ENCODE measurements at places on chromosomes 7 and 10.
A peak's percentile ranks its signal among the peaks of the same experiment; 100 is the strongest.

- no peak for DNase-seq
Observed at GRCh38 chr10:36494371-36494770, 631.0 kb upstream of the ANKRD30A start.

DNA sequence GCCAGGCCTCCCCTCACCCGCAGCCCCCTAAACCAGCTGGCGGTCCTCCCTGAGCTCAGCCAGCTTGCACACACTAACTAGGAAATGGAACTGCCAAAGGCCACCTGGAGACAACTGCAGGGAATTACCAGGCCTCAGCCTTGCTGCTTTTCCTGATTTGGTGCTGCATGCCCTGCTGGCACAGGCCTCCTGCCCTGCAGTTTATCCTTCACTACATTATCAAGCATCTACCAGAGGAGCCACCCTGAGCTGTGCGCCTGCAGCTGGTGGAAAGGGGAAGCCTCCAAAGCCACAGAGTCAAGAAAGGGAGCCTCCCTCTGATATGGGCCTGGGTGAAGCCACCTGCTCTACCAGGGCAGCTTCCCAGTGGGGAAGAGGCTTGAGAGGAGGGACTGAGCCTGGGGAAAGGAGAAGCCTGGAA is 139.8 kb downstream of the GRID1 start:
- no peak for DNase-seq

DNA sequence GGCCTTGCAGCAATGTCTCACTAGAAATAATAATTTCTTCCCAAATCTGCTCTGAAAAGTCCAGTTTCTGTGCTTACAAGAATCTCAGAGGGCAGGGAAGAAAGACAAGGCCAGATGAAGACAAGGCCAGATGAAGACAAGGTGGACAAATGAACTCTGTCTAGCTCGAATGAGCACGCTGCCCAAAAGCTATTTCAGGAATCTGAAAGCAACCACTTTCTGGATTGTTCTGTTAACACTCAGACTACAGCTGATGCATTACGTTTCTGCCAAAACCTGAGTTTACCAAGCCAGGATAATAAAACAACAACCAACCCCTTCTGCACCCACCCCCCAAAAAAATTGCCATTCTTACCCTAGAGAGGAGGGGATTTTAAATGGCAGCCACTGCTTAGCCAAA is 1073.6 kb downstream of the SORCS3 start:
- no peak for DNase-seq

DNA sequence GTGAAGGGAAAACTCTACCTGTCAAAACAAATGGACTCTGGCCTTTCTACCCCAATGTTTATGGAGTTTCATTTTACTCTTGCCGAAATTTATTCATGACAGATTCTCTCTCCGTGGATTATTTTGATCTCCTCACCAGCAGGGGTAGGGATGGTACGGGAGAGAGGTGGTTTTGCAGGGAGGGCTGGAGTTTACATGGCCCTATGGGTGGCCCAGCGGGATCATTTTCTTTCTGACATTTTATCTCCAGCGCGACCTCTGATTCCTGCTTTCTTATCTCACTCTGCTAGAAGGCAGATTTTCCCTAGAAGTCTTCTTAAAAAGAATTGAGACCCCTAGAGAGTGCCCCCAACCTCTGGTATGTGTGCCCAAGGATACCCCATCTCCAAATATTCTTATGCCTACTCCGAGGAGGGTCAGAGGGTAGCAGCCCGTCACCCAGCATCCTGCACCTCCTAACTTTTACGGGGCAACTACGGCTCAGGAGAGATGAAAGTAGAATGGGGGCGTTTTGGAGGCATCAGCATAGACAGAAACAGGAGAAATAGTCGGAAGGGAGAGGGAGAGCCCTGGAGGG is 10.1 kb upstream of the GATA3 start:
- no peak for DNase-seq

DNA sequence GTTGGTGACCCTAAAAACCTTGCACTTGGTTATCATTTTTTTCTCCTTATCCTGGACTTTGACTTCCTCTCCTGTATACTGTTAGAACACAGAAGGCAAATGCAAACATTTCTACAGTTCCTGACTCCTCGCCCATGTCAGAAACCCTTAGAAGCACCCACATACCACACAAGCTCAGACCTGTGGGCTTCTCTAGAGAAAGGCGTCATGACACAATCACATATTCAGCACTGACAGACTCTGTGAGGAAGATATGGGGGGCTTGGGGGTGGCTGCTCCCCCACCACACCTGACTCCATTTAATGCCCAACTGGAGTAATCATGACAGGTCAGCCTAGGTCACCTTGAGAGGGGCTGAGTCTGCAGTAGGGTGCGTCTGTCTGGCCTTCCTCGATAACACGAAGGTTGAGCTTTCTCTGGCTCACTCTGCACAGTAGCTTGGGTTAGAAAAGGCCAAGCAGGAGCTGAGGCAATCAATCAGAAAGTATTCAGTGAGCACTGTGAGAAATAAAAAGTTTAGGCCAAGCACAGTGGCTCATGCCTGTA is 50.9 kb downstream of the CCDC3 start:
- no peak for DNase-seq

- DNase-seq, result no peak
Observed at GRCh38 chr7:105643384-105643783, 62.1 kb upstream of the EFCAB10 start.

DNA sequence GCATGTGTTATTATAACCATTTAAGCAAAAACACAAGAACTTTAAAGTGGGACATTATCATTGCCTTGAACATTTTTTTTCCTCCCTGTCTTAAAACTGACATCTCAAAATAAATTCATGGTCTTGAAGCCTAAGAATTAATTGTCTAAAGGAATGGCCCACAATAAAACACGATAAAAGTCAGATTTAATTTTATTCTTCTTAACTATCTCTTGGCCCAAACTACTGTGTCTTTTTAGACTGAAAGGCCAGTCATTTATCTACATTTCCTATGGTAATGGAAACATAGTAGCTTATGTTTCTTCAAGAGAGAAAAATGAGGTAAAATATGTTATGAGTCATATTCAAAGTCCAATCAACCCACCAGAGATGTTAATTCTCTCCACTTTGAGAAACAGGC is 24.4 kb upstream of the ETV1 start:
- DNase-seq, result no peak

- DNase-seq, result peak; percentile 21
Observed at GRCh38 chr10:67666416-67667034, 29.5 kb downstream of the CTNNA3 start.

DNA sequence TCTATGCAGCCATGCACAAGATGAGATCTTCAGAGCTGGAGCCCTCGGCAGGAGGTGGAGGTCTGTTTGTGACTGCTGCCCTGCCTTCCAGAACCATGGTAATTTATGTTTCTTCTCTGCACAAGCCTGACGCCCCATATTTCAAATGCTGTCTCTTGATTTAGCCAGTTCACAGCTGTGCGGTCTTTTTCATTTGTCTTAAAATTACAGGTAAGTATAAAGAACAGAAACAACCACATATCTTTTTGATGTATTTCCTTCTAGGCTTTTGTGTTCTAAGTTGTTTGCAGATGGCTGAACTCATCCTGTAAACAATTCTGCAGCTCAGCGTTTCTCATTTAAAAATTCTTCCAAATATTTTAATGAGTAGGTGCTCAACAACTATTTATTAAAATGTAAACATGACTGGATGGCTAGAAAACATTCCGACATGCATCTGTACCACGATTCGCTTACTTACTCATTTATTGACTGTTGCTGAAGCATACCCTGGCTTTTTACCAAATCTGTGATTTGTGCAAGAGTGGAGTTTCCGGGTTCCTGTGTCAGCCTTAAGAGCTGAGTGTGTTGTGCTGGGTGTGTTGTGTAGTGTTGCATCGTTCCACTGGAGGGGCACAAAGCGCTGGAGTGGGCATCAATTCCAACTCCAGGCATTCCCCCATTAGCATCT is 58.9 kb downstream of the PIP4K2A start:
- no peak for DNase-seq

DNA sequence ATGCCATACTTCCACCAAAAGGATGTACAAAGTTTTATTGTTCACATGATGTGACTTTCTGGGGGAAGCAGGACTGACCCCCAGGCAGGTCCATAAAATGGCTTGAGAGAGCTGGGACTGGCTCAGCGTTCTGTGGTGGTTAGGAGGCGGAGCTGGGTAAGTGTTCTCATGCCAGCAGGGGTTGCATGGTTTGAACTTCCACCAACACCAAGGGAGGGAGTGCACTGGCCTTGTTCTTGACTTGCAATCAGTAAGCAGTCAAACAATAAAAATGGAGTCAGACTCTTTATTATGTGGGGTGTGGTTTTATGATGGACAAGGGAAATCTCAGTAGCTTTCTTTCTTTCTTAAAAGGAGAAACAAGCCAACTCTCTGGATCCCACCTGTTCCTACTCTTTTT is 95.4 kb upstream of the PRR15 start:
- no peak for DNase-seq

DNA sequence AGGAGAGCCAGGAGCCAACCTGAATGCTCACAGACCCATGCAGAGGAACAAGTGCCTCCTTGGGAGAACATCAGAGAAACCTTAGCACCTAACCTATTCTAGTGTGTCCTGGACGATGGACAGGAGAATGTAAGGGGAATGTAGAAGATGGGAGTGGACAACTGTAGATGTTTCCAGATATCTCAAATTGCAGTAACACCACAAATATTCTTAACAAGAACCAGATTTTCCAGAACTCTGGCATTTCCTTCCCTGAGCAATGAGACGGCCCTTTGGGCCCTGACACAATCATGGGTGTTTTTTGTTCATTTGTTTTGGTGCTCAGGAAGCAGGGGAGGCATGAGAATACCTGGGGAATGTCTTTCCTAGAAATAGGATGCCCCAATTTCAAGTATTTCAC is 196.1 kb upstream of the PRSS1 start:
- no peak for DNase-seq

DNA sequence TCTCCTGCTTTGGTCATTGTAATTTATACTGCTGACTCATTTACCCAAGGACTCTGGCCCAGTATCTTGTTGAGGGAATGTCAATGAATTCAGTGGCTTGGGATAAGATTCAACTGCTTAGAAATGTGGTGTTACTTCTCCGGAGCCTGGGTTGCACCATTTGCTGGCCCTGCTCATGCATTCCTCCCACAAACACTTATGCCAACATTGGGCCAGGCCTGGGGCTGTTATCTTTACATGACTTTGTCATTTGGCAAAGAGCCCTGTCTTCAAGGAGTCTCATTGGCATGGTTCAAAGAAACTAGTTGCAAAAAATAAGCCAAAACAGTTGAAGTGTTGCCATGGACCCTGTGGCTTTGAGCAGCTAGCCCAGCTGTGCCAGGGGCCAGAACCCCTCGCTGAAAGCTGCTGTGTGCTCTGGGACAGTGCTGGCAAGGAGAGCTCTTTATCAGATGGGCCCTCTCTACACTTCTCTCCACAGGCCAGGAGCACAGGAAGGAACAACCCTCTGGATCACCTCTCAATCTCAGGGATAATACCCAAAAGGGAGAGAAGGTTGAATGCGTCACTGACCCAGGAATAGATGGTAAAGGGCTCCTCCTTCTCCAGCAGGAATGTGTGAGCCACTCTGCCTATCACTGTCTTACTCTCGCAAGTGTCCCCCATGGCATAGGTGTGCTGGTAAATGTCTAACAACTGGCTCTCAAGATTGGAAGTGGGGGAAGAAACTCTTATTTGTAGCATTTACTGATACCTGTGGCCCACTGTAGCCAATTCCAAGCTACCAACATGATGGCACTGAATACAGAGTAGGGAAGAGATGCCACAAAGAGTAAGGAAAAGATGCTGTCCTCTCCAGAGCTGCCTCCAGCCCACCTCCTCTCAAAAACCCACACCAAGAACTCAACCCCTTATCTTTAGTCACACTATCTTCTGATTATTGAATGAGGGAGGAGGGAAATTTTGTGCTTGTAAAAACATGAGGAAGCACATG is 23.5 kb upstream of the PDE1C start:
- no peak for DNase-seq

DNA sequence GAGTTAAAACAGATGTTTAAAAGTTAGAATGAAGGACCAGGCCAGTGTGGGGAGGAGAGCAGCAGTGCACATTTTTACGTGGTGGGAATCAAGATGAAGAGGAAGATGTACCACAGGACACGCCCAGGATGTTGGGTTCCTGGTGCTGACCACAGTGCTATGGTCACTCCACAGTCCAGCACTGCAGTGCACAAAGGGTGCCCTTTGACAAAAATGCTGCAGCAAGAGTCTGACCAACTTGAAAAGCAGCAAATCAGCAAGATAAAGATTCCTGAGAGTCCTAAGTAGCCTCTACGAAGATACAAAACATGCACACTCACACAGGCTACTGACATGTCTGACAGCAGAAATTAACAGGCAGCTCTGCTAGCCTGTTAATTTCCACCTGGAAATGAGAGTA is 107.1 kb downstream of the PIP4K2A start:
- DNase-seq, result no peak

DNA sequence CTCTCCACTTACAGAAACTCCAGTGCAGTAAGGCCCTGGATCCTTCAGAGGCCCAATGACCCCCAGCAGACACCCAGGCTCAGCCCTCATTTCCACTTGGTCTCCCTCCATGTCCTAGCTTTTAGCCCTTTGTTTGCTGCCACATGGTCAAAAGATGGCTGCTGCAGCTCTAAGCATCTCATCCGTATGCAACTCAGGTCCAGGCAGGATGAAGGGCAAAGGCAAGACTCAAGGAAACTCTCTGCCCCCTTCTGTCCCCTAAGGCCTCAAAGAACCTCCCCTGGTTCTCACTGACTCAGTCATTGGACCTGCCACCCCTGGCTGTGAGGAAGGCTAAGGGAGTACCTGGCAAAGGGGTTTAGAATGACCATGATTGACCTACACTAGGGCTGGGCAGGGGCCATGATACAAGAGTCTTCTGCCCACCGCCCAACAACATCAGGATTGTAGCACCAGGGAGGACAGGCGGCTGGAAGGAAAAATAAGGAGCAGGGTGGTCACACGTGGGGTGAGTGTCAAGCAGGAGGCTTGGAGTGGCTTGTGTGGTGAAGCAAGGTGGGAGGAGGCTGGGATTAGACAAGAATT is 303.8 kb upstream of the ZMIZ1 start:
- no peak for DNase-seq

- no peak for DNase-seq
Observed at GRCh38 chr7:102291056-102291915, 4.6 kb downstream of the SH2B2 start.

GRCh38 chr10:129810-130209 is 5.4 kb upstream of the ZMYND11 start:
- DNase-seq, result no peak

DNA sequence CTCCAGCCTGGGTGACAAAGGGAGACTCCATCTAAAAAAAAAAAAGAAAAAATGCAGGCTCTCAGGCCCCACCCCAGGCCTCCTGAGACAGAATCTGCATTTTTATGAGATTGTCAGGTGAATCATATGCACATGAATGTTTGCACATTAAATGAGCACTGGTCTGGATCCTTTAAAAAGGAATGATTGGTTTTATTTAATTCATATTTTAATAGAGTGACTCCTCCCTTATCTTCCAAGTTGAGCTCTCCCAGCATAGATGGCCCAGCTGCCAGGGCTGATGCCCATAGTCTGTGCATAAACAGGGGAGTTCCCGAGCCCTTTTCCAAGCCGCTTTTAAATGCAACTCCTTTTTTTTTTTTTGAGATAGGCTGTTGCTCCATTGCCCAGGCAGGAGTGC is 28.5 kb downstream of the CUX1 start:
- DNase-seq, result no peak

- DNase-seq, result peak; percentile 90
Observed at GRCh38 chr7:73715648-73716317, 3.7 kb downstream of the STX1A start.
